NCI-H1694 treated with DMSO at 0.1 percent for 48 hours (cell line): ENCODE measurements at places on chromosomes 4 and X.

GRCh38 chrX:50996930-50997329 is 86.4 kb downstream of the BMP15 start:
- no peak for DNase-seq

DNA sequence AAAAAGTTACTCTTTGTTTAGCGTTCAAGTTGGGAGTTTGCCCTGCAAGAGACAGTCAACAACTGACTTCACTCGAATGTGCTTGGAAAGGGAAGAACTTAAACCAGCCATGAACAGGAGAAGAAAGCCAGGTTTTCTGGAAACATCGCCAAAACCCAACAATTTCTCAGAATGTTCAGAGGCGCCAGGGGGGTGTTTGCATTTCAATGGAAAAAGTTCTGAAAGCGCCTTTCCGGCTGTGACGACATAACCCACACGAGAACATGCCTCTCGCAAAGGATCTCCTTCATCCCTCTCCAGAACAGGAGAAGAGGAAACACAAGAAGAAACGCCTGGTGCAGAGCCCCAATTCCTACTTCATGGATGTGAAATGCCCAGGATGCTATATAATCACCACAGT is 78.1 kb upstream of the ADGRA3 start:
- no peak for DNase-seq

GRCh38 chrX:145677109-145677817 is 140.4 kb upstream of the SLITRK2 start:
- no peak for DNase-seq

DNA sequence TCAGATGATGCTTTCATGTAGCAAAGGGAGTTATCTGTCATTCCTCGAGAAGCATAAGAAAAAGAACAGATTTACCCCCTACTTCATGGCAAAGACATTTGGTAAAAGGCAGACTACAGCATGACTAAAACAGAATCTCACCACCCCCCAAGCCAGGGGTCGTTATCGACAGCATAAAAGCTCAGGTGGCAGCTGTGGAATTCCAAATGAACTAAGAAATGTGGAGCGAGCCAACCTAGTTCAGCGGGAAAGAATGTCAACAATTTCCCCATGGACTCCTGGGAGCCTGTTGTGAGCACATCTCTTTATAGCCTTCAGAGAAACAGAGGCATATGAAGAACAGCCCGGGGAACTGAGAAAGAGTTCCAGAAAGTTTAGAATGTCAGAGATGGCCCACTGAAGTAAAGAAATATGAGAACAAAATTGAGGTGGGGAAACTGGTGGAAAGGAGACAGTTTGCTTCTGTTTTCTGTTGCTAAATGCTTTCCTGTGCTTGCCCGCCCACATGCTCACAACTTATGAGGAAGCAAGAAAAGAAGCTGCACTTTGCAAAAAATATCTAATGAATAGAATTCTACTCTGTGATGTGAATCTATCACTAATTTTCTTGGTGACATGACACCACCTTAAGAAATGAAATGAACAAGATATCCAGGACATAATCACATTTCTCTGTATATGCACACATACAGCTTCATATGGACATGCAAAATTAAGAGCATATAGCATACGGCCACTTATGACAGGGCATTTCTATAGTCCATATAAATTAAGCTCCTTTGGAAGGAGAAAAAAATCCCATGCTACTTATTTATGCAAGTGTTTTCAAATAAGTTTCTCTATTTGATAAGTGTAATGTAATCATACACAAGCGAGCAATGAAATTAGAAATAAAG is 135.3 kb upstream of the MID1 start:
- no peak for DNase-seq
